Activated T-helper 1 cell treated with anti-CD3 and anti-CD28 coated beads, Interleukin-12 subunit alpha, Interleukin-12 subunit beta, Interleukin-2, Interleukin-4 antibody, amounts not matched to agents 30 ng/mL and 10 ng/mL and 1 ng/mL, durations not matched to agents 14 hours and 24 hours and 36 hours (primary cell): ENCODE measurements at places on chromosomes 7 and 10. TPM values are rescaled to one million over a fixed set of nuclear protein-coding genes. Genes with fewer than 3 reads are reported as not detected.

Gene STAG3
- total RNA-seq, result 25.0 and 30.6 TPM in 2 replicates

Gene PLPP4
- total RNA-seq, result not detected in 2 replicates

Gene TMEM184A
- 0.03 TPM in 1 of 2 replicates, not detected in the other for total RNA-seq

Gene XRCC2
- total RNA-seq, result 24.0 and 24.5 TPM in 2 replicates

Gene CFAP58
- 0.08 and 0.24 TPM in 2 replicates for total RNA-seq

Gene RNLS
- 2.0 and 2.5 TPM in 2 replicates for total RNA-seq

Gene TFEC
- total RNA-seq, result not detected in 2 replicates
